ENCODE measurements at places on chromosomes 2 and 18. TPM values are rescaled to one million over a fixed set of nuclear protein-coding genes. Genes with fewer than 3 reads are reported as not detected.

Gene RAB27B
- 1.3 TPM for total RNA-seq

Gene IL1A
- total RNA-seq = 1.1 TPM

GRCh38 chr18:42373584-42373983 lies 418.6 kb downstream of the PIK3C3 start:
- DNase-seq = no peak

GRCh38 chr2:114119862-114120261 lies 230.0 kb downstream of the ACTR3 start:
- DNase-seq = peak; percentile 6

- no peak for DNase-seq
These were observed 26.5 kb downstream of the KIF1A start for GRCh38 chr2:240793313-240794177.

DNA sequence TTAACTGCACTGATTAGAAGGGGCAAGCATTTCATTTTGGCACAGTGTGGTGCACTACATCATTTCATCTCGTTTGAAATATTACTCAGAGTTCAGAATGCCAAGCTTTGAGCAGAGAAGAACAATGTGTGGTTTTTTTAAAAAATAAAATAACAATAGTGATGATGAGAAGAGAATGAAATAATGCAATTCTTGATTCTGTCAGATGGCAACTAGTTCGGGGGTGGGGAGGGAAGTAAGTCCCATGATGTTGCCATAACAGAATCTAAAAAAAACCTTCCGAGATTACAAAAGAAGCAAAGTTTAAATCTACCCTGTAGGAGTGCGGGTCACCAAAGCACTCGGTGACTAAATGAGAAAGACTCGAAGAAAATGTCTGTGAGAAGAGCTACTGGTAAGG lies 490.4 kb downstream of the NR4A2 start:
- DNase-seq = no peak

Measured in IMR-90 (cell line).